Uterine smooth muscle cell (primary cell): ENCODE measurements at places on chromosomes 3 and 15. TPM values are rescaled to one million over a fixed set of nuclear protein-coding genes. Genes with fewer than 3 reads are reported as not detected.

Gene PLIN1
- total RNA-seq = 0.12 and 0.22 TPM in 2 replicates

Gene RHOV
- not detected in 2 replicates for total RNA-seq

Gene COL8A1
- total RNA-seq = 17.8 and 62.4 TPM in 2 replicates

Gene SCG5
- 3.2 and 14.7 TPM in 2 replicates for total RNA-seq

Gene RTP1
- not detected in 2 replicates for total RNA-seq

Gene TNFSF10
- total RNA-seq = 1.4 and 2.0 TPM in 2 replicates

Gene ZNF662
- total RNA-seq = 1.9 and 2.4 TPM in 2 replicates

Gene SERINC4
- total RNA-seq = 0.11 TPM in 1 of 2 replicates, not detected in the other

Gene FAM3D
- total RNA-seq = not detected in 2 replicates
